Stimulated activated CD4-positive, alpha-beta T cell treated with anti-CD3 and anti-CD28 coated beads, Interleukin-1b, Interleukin-23, amount 100 ng/mL, for 1 hour (primary cell): ENCODE measurements at places on chromosomes 12 and 14.

DNA sequence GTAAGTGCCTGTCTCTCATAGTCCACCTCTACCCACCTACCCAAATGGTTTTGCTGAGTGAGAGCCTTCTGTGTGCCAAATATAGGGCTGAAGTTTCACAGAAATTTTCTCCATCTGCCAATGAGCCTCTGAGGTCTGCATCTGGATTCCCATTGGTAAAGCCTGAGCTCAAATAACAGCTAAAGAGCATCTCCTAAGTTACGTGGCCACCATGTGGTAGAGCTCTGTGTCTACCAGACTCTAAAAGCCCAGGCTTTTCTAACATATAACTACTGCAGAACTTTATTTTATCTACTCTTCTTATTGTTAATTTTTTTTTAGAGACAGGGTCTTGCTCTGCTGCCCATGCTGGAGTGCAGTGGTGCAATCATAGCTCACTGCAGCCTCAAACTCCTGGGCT lies 16.0 kb downstream of the AMDHD1 start:
- no peak for DNase-seq

- no peak for DNase-seq
These were observed 169.5 kb upstream of the RTL1 start for GRCh38 chr14:101072945-101073597.

DNA sequence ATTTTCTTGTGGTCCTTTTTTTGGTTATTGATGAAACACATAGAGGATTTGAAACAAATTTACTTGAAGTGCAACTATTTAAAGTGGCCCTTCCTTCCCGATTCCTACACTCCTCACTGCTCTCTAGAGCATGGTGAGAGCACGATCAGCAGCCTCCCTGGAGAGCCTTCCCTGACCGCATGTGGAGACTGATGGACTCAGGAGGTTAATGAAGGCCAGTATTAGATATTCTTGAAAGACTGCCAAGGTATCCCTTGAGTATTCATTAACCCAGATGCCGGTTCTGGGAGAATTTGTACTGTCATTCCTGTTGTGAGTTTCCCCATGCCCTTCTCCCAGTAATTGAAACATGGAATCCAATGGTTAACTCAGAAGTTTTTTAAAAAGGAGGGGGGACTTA lies 102.8 kb upstream of the FGD4 start:
- no peak for DNase-seq

DNA sequence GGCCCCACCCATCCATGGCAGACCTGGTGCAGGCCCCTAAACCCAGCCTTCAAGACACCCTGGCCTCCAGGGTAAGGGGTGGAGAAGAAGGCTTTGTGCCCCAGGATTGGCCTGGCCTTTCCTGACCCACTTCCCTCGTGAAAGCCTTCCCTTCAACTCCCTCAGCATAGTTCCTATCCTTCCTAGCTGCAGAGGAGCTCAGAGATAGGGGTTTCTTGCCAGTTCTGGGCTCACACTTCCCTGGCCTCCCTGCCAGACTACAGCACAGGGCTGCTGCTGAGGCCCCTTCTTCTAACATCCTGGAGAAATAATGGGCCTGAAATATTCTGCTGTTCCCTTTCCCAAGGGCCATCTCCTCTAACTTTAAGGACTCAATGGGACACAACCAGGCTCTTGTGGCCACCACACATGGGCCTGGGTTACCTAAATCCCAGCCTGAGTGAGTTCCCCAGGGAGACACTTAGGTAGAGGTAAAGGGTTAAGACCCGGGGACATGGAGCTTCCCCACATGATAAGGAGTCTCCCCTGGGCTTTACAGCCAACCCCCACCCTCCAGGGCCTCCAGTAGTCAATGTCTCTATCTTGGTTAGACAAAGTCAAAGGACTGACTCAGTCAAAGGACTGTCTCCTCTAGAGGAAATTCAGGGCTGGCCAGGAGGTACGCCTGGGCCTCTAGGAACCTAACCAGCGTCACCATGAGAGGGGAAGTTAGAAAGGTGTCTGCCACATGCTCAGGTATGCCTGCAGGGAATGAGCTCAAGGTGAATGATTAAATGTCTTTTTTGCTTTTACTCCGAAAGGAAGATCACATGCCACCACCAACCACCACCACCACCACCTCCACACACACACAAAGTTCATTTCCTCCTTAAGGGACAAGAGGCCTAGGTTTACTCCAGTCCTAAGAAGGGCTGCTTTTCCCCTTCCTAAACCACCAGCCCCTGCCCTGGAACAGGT lies 7.1 kb downstream of the ZFP36L1 start:
- no peak for DNase-seq

DNA sequence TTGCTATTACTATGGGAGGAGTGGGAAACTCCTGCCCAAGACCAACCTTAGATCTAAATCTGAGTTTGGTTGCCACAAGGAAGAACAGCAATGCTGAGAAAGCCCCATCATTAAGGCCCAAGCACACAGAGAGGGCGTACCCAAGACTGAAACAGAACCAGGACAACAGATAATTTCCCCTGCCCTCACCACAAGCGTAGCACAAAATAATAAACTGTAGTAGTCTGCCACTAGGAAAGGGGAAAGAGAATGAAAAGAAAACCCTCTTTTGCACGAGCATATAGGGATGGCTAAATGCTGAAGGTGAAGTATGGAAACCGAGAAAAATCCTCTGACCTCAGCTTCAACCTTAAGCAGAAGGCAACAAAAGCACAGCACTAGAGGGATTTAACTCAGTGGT lies 76.5 kb upstream of the DHRS4 start:
- no peak for DNase-seq

GRCh38 chr12:108853981-108854446 lies 3.4 kb downstream of the SSH1 start:
- no peak for DNase-seq

DNA sequence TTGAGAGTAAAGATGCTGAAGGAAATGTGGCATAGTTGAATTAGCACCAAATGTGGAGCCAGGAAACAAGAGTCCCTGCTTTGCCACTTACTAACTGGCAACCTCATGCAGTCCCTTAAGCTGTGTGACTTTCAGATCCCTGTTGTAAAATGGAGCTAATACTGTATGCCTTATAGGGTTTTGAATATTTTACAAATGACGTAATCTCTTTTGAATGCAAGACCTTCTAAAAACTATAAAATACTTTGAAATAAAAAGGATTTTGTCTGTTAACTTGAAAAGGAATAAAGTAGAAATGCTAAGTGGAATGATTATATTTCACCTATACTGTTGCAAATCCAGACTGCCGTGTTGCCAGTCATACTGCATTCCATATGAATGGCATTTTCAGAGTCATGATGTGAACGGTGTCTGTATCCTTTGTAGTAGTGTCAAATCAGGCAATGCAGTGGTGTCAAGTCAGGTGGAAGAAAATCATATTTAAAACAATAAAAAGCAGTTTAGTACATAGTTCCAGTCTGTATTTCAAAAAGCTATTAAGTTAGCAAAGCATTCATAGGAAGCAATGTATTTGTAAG lies 21.3 kb downstream of the KCNA5 start:
- no peak for DNase-seq

GRCh38 chr14:105860615-105861580 lies 334.5 kb downstream of the TMEM121 start:
- no peak for DNase-seq

GRCh38 chr14:85248881-85249635 lies 280.9 kb upstream of the FLRT2 start:
- no peak for DNase-seq

DNA sequence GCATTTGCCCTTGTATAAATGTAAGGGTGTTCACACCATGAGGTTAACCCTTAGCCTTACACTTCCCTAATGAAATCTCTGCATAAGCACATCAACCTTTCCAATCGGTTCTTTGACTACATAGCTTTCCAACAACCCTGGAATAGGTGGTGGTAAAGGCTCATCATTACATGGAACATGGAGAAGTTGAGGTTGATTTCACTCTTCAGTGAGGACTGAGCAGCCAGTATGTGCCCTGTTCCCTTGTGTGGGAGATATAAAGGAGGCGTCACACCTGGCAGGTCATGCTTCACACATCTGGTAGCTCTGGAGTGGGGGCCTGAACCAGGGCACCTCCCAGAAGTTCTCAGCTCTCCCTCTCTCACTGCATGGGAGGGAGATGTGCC lies 21.7 kb upstream of the JPH4 start:
- DNase-seq: no peak

GRCh38 chr14:91231446-91231845 lies 13.1 kb downstream of the GPR68 start:
- DNase-seq: no peak

DNA sequence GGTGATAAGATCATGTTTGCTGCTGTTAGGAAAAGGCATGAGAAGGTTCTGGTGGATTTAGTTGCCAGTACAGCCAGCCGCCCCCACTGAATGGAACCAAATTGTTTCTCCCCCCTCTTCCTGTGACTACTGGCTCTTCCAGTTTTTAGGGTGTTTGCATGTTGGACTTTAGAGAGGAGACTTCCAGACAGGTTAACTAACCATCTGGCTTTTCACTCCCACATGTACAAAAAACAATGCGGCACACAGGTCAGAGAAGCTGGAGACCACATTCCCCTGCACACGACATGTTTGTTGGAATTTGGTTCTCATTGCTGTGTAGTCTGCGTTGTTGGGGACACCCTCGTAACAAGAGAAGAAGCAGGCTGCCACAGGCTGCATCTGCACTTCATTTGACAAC lies 103.9 kb upstream of the TMEM132C start:
- DNase-seq: no peak

GRCh38 chr12:27705263-27705662 lies 5.4 kb upstream of the MRPS35 start:
- DNase-seq: no peak

DNA sequence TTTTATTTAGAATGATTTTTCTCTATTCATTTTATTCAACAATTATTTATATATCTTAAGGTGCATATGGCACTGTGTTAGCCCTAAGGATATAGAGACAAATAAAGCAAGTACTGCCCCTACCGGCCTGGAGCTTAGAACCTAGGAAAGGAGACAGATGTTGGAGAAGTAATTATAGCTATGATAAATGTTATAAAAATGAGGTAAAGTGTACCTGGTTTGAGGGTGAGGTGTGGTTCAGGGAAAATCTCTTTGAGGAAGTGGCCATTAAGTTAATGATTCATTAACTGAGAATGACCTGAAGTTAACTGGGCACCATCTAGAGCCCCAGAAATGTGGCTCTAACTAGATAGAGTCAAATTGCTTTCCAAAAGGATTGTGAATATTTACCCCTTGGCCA lies 31.9 kb downstream of the CDKL1 start:
- DNase-seq: no peak

GRCh38 chr12:6463858-6464257 lies 6.6 kb downstream of the VAMP1 start:
- DNase-seq: no peak

GRCh38 chr12:12899530-12900380 lies 8.4 kb downstream of the GPRC5A start:
- DNase-seq: no peak

- no peak for DNase-seq
These were observed 19.9 kb downstream of the RAP1B start for GRCh38 chr12:68630598-68630997.

GRCh38 chr12:6193853-6194815 lies 6.1 kb upstream of the CD9 start:
- DNase-seq: no peak

DNA sequence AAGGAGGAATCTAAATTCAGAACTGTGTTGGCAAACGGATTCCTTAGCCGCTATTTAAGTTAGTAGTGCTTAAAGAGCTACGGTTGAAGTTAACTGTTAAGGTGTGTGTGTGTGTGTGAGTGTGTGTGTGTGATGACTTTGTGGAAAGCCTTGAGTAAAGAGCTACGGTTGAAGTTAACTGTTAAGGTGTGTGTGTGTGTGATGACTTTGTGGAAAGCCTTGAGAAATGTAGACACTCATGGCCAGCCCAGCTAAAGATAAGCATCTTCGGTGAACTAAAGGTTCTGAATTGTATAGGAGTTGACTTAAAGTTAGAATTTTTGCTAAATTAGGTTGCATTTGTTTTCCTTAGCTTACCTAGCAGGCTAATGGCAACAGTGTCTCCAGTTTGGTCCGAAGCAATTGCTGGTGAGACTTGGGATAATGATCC lies 1.4 kb downstream of the KTN1 start:
- no peak for DNase-seq

- no peak for DNase-seq
These were observed 61.7 kb downstream of the SUSD6 start for GRCh38 chr14:69673104-69673503.

DNA sequence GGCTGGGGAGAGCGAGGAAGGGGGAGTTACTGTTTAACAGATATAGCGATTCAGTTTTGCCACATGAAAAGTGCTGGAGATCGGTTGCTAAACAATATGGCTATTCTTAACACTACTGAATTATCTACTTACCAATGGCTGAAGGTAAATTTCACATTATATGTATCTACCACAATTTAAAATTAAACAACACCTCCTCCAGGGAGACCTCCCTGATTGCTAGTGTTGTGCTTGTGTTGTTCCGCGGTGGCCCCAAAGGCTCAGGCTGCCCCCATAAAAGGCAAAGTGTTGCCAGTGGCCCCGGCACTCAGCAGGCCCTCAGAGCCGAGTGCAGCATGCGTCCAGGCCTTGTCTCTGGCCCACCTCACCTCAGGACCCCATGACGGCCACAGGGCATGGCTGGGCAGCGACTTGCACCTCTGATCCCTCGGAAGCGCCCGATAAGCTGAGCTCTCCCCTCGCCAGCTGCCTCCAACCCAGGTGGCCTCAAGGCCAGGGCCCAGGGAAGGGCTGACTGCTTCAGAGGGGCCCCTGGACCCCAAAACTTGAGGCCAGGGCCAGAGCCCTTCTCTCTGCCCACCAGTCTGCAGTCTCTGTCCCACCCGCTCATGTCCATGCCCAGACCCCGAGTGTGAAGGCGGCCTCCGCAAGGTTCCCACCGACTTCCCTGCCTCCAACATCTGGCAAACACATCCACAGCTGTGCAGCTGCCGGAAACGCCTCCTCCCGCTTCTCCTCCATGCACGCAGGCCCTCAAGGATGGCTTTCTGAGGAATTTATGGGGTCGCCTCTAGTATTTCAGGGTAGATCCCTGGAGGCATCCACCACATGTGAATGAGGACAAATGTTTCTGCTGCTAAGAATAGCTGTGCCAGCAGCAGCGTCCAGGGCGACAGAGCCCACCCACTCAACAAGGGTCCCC lies 60.0 kb downstream of the NCOR2 start:
- no peak for DNase-seq

GRCh38 chr12:68773582-68773981 lies 27.6 kb downstream of the SLC35E3 start:
- no peak for DNase-seq

DNA sequence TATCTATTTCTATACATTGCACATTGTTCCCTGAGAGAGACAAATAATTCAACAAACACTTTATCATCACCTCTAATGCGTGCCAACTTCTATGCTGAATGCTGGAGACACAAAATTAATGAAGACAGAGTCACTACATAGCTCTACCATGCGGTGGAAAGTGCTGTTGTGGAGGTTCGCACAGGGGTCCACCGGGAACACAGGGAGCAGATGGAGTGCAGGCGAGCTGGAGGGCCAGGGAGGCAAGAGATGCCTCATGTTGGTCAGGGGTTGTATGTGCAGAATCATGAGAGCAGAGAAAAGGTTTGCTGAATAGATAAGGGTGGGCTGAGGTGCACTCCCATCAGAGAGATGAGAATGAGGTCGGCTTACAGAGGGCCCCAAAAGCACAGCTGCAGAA lies 25.2 kb downstream of the FAM234B start:
- no peak for DNase-seq
